Stimulated activated CD8-positive, alpha-beta memory T cell treated with anti-CD3 and anti-CD28 coated beads, Interleukin-4, amount 100 ng/mL, for 4 hours (primary cell): ENCODE measurements at places on chromosomes 4 and X.

- no peak for DNase-seq
These were observed 3.3 kb downstream of the NLGN4X start for GRCh38 chrX:6225288-6225910.

DNA sequence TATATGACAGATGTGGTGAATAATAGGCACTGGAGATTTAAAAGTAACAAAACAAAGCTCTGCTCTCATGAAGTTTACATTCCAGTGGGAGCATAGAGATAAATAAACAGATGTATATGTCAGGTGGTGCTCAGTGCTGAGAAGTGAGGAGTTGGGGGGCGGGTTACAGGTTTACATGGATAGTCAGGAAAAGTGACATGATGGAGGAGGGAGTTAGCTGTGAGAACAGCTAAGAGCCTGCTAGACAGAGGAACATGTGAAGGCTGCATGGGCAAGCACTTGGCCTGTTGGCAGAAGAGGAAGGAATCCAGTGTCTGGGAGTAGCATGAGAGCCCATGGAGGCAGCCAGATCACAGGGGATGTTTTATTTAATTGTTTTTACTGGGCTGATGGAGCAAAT lies 10.2 kb upstream of the TMEM156 start:
- no peak for DNase-seq

DNA sequence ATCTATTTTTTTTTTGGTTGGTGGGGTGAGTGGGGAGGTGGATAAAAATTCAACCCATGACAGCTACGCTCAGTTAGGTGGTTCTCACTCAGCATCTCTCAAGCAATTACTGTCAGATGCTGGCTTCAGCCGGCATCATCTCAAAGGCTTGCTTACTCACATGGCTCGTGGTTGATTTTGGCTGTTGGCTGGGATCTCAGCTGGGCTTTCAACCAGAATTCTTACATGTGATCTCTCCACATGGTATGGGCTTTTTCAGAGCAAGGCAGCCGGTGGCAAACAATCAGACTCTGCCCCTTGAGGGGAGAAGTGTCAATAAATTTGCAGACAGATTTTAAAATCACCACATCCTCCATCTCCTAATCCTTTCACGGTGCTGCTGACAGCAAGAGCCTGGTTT lies 47.2 kb downstream of the SLC34A2 start:
- DNase-seq, result no peak

DNA sequence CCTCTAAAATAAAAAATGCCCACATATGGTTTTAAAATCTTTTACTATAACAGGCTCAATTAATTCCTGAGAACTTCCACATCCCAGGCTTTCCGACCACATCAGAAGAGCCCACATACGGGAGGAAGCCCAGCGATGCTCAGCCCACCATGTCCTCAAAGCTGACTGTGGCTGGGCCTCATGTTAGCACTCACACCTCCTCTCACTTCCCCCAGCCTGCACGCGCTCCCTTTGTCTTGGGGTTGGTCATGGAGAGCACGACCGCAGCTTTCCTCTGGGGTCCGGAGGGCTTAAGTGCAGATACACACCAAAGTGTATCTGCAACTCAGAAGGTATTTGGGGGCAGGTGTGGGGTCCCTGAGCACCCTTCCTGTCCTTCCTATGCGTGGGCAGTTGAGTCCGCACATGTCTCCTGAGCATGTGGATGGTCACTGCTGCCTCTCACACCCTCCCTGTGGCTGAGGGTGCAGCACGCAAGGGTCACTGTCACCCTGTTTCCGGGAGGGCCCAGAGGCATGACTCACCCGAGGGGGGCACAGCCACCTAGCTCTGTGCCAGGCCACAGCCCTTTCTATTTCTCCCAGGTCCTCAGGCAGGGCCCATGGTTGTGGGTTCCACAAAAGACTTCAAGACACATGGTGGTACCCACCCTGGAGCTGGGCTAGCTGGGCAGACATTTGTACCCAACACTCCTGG lies 21.2 kb downstream of the WDR1 start:
- no peak for DNase-seq

DNA sequence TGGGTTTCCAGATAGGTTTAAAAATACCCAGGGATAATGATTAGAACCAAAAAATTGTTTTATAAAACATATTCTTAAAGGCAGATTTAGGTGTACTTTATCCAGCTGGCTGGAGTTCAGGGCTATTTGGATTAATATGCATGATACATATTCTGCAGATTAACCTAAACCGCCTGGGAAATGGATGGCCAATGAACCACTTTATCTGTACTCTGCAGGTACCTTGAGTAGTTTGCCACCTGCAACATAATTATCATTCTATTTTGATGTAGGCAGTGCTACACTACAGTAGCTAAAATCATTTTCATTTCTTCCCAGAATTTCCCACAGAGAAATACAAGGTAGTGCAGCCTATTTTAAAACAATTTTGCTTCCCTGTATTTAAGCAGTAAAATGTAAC lies 683.2 kb upstream of the GNPDA2 start:
- DNase-seq, result no peak

DNA sequence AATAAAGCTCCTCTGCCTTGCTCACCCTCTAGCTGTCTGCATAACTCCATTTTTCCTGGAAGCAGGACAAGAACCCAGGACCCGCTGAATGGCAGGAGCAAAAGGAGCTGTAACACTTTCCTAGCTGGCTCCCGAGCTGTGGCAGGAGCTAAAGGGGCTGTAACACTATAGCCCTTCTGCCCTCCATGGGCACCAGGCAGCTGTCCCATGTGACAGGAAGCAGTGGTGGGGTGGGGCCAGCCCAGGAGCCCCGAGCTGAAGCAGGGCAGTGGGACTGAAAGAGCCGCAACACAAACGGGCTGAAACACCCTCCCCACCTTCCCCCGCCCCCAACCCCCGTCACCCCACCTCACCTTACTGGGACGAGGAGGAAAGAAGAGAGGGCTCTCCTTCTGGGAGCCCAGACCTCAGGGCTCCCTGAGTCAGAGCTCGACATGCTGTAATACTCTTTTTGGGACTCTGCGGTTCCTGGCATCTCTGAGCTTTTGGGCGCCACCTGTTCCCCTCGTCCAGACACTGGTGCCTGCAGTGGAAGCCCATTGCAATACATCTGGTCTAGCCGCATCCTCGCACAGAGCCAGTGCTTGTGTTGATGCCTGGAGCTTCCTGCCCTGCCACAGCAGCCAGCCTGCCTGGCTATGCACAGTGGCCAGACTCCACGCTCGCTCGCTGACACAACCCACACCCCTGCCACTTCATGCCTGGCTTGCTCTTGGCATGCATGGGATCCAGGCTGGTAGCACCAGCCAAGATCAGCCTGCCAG lies 39.4 kb downstream of the PPM1K start:
- DNase-seq, result no peak

- no peak for DNase-seq
These were observed 88.8 kb upstream of the PCDH18 start for GRCh38 chr4:137621056-137621455.

GRCh38 chr4:76895619-76896018 lies 2.3 kb downstream of the SOWAHB start:
- no peak for DNase-seq

GRCh38 chrX:147468600-147468999 lies 443.1 kb upstream of the FMR1 start:
- no peak for DNase-seq

DNA sequence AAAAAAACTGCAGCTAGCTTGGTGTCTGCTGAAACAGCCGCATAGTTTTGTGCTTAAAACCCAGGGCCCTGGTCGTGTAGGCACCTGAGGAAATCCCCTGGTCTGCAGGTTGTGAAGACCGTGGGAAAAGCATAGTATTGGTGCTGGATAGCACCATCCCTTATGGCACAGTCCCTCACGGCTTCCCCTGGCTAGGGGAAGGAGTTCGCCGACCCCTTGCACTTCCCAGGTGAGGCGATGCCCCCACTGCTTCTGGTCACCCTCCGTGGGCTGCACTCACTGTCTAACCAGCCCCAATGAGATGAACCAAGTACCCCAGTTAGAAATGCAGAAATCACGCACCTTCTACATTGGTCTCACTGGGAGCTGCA lies 1105.1 kb downstream of the STPG2 start:
- no peak for DNase-seq

- DNase-seq, result no peak
These were observed 283.4 kb downstream of the BCOR start for GRCh38 chrX:39814391-39814790.

DNA sequence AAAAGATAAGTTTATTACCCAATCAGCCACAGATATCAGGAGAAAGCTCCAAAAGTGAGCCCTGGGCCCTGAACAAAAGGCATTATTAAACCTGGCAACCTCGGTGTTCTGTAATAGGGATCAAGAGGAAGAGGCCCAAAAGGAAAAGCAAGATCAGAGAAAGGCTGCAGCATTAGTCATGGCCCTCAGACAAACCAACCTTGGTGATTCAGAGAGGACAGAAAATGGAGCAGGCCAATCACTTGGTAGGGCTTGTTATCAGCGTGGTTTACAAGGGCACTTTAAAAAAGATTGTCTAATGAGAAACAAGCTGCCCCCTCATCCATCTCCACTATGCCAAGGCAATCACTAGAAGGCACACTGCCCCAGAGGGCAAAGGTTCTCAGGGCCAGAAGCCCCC lies 75.7 kb downstream of the AGTR2 start:
- no peak for DNase-seq

- DNase-seq, result peak; percentile 20
These were observed 6.8 kb upstream of the CLCN5 start for GRCh38 chrX:49915361-49916222.

DNA sequence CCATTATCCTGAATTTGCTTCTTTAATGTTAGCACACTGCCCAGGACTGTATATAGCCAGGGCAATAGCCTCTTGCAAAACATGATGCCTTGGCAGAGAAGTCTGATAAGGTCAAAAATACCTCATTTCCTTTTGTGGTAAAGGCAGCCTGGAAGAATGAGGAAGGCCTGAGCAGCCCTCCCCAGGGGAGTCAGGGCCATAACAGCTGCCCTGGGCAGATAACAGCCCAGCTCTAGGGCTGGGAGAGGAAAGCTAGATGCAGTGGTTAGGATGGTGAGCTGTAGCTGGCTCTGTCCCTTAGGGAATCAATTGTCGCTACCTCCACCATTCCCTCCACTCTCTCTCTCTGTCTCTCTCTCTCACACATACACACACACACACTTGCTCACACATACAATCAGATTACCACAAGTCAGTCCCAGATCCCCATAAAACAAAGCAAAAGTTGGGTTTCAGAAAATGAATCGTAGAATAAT lies 29.2 kb downstream of the EFHC2 start:
- no peak for DNase-seq

DNA sequence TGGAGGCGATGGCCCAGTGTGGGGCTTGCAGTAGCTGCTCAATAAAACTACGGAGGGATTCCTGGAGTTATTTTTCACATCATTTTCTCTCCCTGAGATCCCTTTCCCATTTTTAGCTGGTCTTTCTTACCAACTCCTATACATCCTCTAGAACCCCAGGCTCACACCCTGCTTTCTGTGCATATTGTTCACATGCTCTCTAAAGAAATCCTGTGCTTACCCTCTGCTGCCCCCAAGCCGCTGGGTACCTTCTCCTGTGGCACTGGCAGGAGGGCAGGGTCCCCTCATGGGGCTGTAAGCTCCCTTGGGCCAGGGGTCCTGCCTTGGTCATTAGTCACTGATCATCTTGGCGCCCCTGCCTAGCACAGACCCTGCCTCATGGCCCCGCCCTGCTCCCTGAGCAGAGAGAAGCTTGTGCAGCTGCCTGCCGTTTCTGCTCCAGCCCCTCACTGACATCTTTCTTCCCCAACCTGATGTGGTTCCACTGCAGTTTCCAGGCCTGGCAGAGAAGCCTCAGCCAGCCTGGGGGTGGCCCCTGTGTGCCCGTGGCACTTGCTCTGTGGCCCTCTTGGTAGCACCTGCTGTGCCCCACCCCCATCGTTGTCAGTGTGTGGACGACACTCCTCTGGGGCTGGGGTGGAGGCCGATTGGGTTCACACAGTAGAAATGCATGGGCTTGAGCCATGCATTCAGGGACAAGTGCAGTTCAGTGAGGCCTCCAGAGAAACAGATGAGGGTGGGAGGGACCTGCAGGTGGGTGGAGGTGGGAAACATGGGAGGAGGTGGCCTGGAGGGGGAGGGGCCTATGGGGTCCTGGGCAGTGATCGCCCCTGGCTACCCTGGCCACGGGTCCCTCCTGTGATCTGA lies 69.5 kb downstream of the WFS1 start:
- DNase-seq, result no peak

GRCh38 chr4:6342530-6343293 lies 73.1 kb downstream of the WFS1 start:
- no peak for DNase-seq

GRCh38 chr4:170446782-170447181 lies 357.0 kb upstream of the AADAT start:
- no peak for DNase-seq

DNA sequence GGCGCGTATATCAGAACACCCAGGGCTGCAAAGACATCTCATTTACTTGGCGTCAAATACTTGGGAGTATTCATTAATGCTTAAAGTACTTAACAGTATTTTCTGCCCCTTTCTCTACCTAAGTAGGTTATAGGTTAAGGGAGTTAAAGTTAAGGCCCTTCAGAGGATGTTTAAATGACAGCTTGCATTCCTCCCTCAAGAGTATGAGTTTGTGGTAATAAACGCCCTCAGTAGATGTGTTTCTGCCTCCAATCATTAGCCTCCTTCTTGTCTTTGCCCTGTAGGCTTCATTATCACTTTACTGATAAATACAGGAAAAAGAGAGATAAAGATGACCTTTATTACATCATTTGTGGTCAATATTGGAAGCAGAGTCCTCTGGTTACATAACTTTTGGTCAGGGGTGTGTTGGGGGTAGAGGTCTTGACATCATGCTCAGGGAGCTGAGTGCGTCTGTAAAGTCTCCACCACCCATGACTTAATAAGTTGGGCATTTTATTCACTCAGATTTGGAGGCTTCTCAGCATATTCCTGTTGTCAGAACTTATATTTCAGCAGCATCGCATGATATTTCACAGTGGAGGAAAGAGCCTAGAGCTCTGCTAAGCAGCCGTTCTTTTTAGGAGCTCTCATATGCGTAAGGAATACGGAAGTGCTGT lies 145.9 kb downstream of the CPE start:
- DNase-seq, result no peak

DNA sequence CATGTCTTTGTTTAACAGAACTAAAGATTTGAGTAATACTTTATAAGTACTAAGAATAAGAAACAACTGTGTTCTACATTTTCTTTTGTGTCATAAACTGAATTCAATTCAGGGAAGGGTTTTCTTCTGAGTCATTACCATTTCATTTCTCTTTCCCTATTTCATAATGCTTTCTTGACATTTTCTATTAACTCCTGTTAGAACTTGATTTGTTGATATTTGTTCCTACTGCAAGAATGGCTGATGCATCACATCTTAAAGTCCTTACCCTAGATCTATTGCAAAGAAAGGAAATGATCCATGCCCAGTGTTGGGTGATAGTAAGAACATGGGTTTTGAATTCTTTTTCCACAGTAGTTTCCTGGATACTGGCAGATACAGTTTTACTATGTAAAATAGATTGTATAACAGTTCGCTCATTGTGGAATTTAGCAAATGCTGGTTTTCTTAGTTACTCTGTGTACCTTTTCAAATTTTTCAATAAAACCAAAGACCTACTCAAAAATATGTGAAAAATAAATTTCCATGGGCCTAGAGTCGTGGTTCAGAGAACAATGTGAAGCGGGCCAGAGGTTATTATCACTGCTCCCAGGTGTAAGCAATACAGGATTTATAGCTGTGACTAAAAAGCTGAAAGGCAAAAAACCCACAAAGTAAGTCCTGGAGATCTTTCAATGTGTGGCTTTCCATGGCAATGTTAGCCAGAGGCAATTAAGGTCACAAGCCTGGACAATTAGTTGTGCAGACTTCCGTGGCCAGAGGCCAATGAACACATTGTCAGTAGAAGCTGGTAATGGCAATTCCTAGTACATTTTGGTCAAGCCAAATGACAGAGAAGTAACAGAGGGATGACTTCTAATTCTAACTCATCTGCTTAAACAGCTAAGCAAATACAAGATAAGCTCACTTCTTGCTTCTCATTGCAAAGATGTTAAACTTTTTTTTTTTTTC lies 127.3 kb upstream of the FAT4 start:
- no peak for DNase-seq
